Neural crest cell (in vitro differentiated cells): ENCODE measurements at places on chromosomes 7 and 10. TPM values are rescaled to one million over a fixed set of nuclear protein-coding genes. Genes with fewer than 3 reads are reported as not detected.

GATAD1 gene
- 38.7 and 42.3 TPM in 2 replicates for total RNA-seq

DNA sequence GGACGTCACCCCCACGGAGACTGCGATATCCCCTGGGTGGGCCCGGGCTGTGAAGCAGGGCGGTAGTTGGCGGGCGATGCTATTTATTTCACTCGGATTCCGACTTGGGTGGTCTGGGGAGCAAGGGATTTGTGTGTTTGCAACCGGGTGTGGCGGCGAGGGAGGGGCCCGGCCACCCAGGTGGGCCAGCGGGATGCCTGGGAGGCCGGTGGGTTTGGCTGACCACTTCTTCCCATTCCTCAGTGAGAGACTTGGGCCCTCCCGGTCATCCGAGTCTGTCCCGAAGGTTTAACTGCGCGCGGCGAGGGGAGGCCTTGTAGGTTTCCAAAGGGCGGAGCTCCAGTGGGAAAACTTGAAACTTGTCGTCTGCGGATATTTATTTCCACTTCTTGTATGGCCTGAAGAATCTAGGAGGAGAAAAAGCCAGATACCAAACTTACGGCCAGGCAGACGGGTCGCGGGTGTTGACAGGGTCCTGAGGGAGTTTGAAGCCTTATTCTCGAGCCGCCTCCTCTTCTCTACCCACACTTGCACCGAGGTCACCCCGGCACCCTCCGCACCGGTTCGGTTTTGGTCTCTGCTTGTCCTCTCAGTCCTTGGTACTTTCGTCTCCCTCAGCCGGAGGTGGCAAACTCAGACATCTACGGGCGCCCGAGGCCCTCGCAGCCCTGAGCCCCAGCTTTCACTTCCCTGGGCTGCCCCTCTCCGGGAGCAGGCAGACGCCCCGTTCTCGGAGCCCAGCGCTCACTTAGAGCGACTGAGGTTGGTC, 17.9 kb downstream of the ZNF316 start:
- peaks cover 22% of the 10 kb centered on the region for H3K36me3 ChIP-seq
- no peak overlapping the region for H3K4me3 ChIP-seq
- no peak for DNase-seq
- no peak overlapping the region for H3K27ac ChIP-seq
- peaks cover 6% of the 10 kb centered on the region for H3K27me3 ChIP-seq
- peaks cover 14% of the 10 kb centered on the region for H3K4me1 ChIP-seq

- no peak overlapping the region for H3K4me3 ChIP-seq
- no peaks in the 10 kb centered on the region for H3K4me1 ChIP-seq
- no peak overlapping the region for H3K27ac ChIP-seq
- no peak for DNase-seq
These were observed 317.2 kb downstream of the BBS9 start for GRCh38 chr7:33446551-33446950.

DNA sequence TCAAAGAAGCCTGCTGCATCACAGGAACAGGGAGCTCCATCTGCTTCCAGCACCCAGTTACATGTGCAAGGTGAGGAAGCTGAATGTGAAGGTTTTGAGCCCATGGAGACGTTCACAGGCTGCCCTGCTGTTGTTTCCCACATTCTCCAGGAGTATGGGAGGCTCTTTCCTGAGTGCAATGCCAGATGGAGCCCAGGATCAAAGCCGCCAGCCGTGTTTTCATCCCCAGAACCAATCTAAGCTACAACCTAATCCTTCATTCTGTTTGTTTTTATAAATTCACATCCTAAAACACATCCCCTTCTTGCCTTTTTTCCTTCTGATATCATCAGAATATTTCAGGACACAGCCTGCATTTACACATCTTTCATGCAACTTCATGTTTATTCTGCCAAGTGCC, 98.9 kb upstream of the PRR15 start:
- DNase-seq = no peak
- peaks cover under 1% of the 10 kb centered on the region for H3K4me1 ChIP-seq
- H3K36me3 ChIP-seq = no peaks in the 10 kb centered on the region
- no peak overlapping the region for H3K4me3 ChIP-seq

GRCh38 chr10:124003481-124003870, 89.9 kb downstream of the CHST15 start:
- H3K36me3 ChIP-seq = no peaks in the 10 kb centered on the region
- peaks cover 4% of the 10 kb centered on the region for H3K27me3 ChIP-seq
- H3K4me1 ChIP-seq = peaks cover 5% of the 10 kb centered on the region
- no peak overlapping the region for H3K4me3 ChIP-seq
